ENCODE measurements at places on chromosomes 11 and 22.

GRCh38 chr11:79980916-79981315, 540.1 kb upstream of the TENM4 start:
- no peak for DNase-seq

DNA sequence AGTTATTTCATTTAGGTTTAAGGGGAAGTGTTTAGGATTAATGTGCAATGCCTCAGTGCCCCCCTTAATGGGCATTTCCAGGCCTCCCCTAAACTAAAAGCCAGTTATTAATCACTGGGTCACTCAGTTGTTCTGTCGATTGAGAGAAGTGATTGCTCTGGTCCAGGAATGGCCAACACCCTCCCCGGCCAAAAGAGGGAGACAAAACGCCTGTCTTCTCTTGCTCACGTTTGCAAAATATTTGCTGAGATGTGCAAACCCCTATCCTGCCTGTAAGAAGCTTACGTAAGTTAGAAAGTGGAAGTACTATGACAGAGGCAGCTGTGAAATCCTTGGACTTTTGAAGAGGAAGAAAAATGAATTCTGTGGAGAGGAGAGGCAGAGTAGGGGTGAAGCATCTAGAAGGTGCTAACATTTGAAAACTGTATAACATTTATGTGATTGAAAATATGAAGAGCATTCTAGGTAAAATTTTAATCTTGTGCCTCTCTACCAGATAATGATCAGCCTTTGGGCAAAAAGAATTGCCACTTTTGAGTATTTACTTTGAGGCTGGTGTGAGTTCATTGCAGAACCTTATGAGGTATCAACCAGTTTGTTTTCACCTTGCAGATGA, 37.7 kb downstream of the NTM start:
- peak; percentile 49 for DNase-seq

- DNase-seq = no peak
Observed at GRCh38 chr22:23045461-23045860, 24.9 kb upstream of the GNAZ start.

DNA sequence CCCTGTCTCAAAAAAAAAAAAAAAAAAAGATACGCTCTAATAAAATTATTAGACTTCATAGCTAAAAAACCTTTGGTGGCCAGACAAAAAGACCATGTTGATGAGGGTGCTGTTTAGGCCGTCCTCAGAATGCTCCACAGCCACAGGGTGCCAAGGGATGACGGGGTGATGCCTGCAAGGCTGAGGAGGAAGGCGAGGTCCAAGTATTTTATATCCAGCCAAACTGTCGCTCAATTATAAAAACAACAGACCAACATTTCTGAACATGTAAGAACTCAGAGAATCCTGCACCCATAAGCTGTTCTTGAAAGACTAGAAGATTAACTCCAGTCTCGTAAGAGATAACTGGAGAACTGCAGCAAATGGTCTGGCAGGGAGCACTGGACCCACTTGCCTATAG, 29.2 kb downstream of the TBX1 start:
- no peak for DNase-seq

DNA sequence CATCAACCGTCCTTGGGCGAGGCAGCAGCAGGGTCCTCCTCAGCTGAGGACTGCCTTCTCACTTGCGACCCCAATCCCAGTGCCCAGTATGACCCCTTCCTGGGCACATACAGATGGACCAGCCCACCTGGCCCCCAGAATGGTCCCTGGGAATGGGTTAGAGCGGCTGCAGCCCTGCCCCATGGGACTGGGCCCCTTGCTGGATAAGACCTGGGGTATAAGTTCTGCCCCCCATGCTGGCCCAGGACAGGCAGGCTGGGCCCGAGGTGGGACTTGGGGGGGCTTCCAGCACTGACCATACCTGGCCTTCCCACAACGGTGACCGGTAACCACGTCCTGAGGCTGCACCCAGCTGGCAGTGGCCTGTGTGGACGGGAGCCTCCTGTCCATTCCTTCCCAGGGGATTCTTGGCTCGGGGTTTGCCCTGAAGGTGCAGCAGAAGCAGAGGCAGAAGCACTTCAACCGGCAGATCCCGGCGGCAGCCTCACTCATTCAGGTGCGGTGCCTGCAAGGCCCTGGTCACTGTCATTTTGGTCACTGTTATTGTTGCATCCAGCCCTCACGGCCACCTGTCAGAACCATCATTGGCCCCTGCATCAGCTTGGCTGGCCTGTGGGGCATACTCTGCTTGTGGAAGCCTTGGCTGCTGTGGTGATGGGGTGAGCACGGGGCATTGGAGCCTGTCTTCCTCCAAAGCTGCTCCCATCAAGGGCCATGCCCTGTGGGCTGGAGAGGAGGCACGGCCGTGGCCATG, 114.8 kb downstream of the KCNQ1OT1 start:
- no peak for DNase-seq

GRCh38 chr11:61963282-61964057, 4.0 kb downstream of the FTH1 start:
- peak; percentile 78 for DNase-seq

GRCh38 chr11:69396051-69396947, 85.2 kb upstream of the LINC01488 start:
- DNase-seq = no peak

DNA sequence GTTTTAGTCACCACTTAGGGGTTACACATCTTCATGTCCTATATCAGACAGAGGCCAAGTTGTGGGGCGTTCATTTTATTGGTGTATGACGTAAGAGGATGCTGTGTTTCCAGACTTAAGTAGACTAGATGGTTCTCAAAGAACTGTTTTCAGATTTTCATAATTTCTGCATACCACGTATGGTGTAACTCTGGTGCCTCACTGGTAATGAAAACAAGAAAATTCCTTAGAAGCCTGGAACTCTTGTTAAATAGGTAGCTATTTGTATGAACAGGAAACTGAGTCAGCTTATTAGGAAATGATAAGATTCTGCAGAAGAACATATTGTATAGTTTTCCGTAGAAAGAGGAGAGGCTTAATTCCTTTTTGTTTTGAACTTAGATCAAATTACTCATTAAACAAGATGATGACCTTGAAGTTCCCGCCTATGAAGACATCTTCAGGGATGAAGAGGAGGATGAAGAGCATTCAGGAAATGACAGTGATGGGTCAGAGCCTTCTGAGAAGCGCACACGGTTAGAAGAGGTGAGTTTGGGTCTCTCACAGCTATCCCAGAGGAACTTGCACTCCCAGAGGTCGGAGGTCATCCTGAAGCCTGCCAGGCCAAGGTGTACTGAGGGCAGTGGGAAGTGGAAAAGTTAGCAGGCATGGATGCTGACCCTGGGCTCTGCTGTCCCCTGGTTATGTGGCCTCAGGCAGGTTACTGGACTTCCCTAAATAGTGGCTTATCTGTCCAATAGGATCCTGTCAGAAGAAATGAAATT, 3.9 kb downstream of the CDC45 start:
- DNase-seq = no peak

DNA sequence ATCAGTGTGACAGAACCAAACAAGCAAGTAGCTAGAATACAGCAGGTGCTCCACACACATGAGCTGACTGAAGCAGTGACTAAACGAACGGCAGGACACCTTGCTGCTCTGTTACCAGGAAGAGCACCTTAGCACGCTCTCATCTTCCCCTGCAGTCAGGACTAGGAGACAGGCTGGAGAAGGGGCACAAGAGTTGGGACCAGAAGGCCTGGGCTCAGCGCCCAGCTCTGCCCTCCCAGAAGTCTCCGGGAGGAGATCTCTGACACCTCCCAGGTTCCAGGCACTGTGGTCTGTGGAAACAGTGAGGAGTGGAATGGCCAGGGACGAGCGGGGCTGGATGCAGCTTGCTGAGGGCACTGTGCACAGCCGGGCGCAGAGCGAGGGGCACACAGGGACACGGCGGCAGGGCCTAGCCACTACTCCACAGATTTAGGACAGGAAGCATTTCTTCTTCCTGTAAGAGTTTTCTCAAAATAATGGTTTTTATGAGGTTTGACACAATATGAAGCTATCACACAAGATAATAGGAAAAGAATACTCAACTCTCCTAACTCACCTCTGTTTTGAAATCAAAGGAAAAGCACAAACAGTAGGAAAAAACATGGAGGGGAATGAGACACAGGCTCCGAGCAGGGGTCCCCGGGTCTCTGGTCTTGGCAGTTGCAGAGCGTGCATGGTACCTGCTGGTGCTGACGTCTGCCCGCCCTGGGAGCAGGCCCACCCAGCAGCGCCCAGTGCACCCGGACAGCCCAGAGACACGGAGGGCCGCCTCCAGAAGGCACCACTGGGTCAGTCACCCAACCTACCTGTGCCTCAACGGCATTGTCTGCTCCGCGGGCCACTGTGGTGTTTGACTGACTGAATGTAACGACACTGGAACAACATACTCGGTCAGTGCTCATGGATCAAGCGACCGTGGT, 67.6 kb downstream of the NCAPD3 start:
- no peak for DNase-seq

GRCh38 chr11:104946907-104947306, 21.5 kb downstream of the CASP4 start:
- DNase-seq = peak; percentile 71

DNA sequence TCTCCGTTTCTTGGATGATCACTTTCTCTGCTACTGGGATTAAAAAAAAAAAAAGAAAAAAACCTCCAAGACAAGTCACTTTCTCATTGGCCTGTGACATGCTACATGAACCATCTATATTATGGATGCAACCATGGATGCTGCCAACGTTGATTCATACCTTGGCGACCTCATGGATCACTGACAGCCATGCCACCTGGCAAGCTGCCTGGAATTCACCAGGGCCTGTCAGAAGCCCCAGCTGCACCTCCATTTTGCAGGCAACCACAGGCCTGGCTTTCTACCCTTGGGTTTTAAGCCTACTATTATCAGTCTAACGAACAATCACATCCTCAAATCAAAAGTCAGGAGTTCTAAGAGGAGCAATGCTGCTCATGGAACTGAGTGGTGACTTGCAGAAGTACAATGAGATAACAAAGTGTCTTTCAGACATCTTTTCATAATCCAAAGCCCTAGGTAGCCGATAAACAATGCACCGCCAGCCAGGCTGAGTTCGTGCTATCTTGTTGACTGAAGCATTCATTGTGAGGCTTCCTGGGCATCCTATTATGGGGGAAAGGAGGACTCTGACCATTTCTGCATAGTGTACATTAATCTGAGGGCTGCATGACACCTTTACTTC, 48.0 kb upstream of the CADM1 start:
- DNase-seq = no peak

- peak; percentile 34 for DNase-seq
Observed at GRCh38 chr11:36306888-36307287, 10.8 kb downstream of the PRR5L start.

DNA sequence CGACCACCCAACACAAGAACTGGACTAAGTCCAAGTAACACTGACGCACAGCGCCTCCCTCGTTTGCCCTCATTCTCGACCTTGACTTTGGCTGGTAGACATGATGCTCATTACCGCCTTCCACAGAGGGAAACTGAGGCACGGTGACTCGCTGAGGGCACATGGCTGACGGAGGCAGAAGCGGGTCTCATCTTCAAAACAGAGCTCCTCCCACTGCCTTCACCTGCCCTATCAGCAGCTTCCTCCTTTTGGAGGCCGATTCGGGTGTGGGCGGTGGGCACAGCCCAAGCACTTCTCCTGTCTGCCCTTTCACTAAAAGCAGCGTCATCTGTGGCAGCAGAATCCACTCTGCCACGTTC, 2.0 kb upstream of the KMT5B start:
- peak; percentile 40 for DNase-seq

DNA sequence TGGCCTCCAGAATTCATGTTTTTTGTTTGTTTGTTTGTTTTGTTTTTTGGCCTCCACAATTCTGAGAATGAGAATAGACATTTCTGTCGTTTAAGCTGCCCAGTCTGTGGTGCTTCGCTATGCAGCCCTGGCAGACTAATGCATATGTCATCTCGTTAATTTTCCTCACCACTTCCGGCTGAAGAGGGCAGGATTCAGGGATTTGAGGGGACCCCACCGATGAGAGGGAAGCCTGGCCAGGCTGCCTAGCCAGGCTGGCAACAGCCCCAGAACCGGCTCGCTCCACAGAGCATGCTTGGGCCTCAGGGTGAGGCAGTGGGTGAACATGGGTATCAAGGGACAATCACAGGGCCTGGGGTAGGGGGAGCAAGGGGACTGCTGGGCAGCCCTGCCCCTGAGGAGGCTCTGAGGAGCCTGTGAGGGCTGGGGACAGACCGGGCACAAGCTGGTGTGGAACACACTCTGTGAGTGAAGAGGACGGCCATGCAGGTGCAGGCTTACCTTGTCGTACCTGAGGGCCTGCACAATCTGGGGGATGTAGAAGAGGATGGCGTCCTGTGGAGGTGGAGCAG, 47.8 kb upstream of the SERPIND1 start:
- DNase-seq = no peak

GRCh38 chr22:50688448-50688847, 15.8 kb downstream of the SHANK3 start:
- no peak for DNase-seq

DNA sequence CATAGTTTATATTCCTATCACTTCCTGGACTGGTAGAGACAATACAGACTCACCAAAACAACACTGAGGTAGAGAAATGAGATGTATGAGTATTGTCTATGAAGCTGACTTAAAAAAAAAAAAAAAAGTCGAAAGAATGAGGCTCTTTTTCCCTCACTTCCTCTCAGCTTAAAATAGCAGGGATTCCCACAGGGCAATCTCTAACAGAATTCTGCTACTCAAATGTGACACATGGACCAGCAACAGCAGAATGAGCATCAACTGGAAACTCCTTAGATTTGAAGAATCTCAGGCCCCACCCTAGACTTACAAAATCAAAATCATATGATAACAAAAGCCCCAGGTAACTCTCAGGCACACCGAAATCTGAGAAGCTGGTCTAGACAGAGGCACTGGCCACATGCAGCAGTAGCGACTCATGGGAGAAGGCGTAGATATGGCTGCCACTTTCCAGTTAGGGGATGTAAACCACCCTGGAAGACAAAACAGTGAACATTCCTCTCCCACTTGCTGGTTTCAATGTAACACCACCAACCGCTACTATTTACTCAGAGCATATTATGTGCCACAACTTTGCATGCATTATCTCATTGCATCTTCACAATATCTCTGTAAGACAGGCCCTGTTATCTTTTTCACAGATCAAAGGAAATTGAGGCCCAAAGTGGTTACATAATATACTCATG, 128.0 kb downstream of the RBFOX2 start:
- no peak for DNase-seq

GRCh38 chr11:111912535-111912934, at the start of gene HSPB2:
Gene HSPB2 (plus strand): TSS chr11:111912734. CDS start chr11:111912830, 96 bp downstream.
- no peak for DNase-seq

DNA sequence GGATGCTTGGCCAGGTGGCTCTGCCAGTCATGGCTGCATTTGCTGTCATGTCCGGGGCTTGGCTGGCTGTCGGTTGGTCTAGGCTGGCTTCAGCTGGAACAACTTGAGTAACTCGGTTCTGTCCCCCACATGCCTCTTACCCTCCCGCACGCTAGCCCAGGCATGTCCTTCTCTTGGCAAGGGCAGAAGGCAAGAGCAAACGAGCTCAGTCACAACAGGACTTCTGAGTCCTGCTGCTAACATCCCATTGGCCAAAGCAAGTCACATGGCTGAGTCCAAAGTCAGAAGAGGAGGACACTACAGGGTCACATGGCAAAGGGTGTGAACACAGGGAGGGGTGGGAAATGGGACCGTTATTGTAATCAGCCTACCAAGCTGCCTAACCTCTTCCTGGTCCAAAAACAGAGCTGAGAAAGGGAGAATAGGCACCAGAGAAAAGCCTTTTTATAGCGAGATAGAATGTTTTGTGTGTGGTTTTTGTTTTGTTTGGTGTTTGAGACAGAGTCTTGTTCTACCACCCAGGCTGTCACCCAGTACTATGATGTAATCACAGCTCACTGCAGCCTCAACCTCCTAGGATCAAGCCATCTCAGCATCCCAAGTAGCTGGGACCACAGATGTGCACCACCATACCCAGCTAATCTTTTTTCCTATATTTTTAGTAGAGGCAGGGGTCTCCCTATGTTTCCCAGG, 81.9 kb downstream of the MN1 start:
- DNase-seq = peak; percentile 11

Measured in RPMI8226 (cell line).